ENCODE measurements at places on chromosomes 3 and 15.
A peak's percentile ranks its signal among the peaks of the same experiment; 100 is the strongest.

- no peak overlapping the region for H3K27ac ChIP-seq
- H3K27me3 ChIP-seq = no peaks in the 10 kb centered on the region
- no peaks in the 10 kb centered on the region for H3K36me3 ChIP-seq
- peaks cover 3% of the 10 kb centered on the region for H3K4me1 ChIP-seq
- DNase-seq = no peak
Measured at GRCh38 chr3:54447427-54447826, 325.1 kb downstream of the CACNA2D3 start.

DNA sequence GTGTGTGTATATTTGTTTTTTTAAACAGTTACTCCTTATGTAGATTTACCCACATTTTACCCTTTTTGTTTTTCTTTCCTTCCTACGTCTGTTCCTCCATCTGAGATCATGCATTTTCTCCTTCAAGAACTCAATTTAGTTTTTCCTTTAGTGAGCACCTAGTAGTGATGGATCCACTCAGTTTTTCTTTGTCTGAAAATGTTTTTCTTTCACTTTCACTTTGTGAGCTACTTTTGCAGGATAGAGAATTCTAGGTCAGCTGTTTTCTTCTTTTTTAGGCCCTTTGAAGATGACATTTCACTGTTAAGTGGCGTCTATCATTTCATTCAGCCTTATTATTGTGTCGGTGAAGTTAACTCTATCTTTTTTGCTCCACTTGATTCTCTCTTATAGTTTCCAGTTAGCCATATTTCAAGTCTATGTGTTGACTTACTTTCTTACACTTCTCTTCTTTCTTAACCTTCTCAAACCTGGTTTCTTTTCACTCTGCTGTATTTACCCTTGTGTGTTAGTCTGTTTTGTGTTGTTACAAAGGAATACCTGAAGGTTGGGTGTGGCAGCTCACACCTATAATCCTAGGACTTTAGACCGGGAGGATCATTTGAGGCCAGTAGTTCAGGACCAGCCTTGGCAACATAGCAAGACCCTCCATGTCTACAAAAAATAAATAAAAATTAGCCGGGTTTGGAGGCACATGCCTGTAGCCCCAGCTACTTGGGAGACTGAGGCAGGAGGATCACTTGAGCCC lies 55.8 kb downstream of the PRKCI start:
- no peak overlapping the region for H3K4me3 ChIP-seq
- H3K27ac ChIP-seq = no peak overlapping the region
- no peak for DNase-seq
- H3K4me1 ChIP-seq = no peaks in the 10 kb centered on the region
- H3K27me3 ChIP-seq = no peaks in the 10 kb centered on the region
- peaks cover 16% of the 10 kb centered on the region for H3K36me3 ChIP-seq

DNA sequence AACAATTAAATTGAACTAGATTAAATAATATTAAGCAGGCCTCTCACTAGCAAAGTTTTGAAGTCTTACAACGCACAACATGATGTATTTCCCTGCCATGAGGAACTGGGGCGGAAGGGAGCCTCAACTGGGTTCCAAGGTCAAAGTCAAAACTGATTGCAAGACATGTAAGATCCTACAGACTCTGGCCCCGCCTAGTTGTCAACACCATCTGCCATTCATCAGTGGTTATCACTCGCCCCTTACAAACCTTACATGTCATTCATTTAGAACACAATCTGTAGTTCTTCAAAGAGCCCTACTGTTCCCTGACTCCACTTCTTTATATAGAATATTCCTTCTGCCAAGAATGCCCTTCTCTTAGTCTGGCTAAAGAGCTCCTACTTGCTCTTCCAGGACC lies 10.0 kb downstream of the ATP13A3 start:
- H3K27ac ChIP-seq = no peak overlapping the region
- H3K27me3 ChIP-seq = no peaks in the 10 kb centered on the region
- DNase-seq = no peak

DNA sequence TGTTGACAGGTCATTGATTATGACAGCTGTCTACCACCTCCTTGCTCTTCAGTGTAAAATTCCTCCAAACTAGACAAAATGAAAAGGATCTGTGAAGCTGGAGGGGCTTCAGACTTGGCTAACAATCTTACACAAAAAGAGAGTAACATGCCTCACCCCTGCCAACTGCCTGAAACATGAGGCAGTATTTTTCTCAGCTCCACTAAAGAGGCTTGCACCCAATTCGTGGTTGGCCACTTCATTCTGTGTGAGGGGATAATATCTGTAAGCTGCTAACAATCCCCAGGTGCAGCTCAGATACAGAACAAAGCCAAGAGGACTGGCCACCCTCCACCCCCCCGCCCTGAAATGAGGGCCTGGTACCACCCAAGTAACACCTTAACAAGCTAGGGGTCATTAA lies 2.8 kb downstream of the MB21D2 start:
- H3K4me1 ChIP-seq = peaks cover 24% of the 10 kb centered on the region
- H3K27ac ChIP-seq = no peak overlapping the region
- peaks cover 26% of the 10 kb centered on the region for H3K27me3 ChIP-seq
- no peak for DNase-seq

GRCh38 chr15:82986442-82986780 lies 401 bp downstream of the RAMAC start:
- H3K27ac ChIP-seq = no peak overlapping the region
- peak overlapping the region; percentile 93 for H3K4me3 ChIP-seq
- peaks cover 3% of the 10 kb centered on the region for H3K36me3 ChIP-seq
- H3K27me3 ChIP-seq = peaks cover 4% of the 10 kb centered on the region

DNA sequence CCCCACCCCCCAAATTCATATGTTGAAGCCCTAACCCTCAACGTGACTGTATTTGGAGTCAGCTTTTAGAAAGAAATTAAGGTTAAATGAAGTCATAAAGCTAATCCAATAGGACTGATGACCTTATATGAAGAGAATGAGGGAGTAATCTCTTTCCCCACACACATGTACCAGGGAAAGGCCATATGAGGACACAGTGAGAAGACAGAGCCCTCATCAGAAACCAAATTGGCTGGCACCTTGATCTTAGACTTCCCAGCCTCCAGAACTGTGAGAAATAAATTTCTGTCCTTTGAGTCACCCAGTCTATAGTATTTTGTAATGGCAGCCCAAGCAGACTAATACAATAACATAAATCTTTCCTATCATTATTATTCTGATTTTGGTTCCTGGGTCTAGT lies 194.7 kb upstream of the NANOGP8 start:
- H3K4me1 ChIP-seq = no peaks in the 10 kb centered on the region
- H3K27me3 ChIP-seq = no peaks in the 10 kb centered on the region
- no peak overlapping the region for H3K4me3 ChIP-seq
- H3K27ac ChIP-seq = no peak overlapping the region

DNA sequence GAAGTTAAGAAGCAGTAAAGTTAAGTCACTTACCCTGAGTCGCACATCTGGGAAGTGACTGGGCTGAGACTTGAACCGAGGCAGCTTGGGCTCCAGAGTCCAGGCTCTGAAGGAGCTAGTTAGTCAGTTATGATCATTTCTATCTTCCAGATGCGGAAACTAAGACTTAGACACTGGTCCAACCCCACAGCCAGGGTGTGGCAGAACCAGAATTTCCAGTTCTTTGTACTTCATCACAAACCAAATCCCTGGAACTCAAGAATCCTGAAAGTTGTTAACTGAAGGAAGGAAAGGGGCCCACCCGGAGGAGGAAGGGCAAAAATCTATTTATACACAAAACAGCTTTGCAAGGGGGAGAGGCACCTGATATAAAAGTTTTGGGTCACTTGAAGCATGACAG lies 389.9 kb downstream of the SHQ1 start:
- no peaks in the 10 kb centered on the region for H3K27me3 ChIP-seq
- no peak overlapping the region for H3K4me3 ChIP-seq
- no peaks in the 10 kb centered on the region for H3K36me3 ChIP-seq
- DNase-seq = no peak
- H3K27ac ChIP-seq = no peak overlapping the region

Data from neural progenitor cell (in vitro differentiated cells).